NCI-H1436 (cell line): ENCODE measurements at places on chromosomes 6 and 20.

DNA sequence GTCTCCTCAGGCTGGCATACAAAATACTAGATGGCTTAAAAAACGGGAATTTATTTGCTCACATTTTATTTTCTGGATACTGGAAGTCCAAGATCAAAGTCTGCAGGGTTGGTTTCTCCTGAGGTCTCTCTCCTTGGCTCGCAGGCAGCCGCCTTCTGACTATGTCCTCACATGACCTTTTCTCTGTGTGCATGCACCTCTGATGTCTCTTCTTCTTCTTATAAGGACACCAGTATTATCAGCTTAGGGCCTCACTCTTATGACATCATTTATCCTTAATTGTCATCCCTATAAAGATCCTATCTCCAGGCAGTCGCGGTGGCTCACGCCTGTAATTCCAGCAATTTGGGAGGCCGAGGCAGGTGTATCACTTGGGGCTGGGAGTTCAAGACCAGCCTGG is 9.3 kb upstream of the TRIM27 start:
- DNase-seq = no peak

- DNase-seq = no peak
Measured at GRCh38 chr6:84272298-84272697, 44.9 kb upstream of the CEP162 start.

- peak; percentile 17 for DNase-seq
Measured at GRCh38 chr6:100479179-100480035, 14.7 kb upstream of the SIM1 start.

GRCh38 chr20:957544-957943 is 41.4 kb upstream of the ANGPT4 start:
- DNase-seq = no peak

- DNase-seq = no peak
Measured at GRCh38 chr6:43096451-43097097, 20.5 kb downstream of the PTK7 start.

DNA sequence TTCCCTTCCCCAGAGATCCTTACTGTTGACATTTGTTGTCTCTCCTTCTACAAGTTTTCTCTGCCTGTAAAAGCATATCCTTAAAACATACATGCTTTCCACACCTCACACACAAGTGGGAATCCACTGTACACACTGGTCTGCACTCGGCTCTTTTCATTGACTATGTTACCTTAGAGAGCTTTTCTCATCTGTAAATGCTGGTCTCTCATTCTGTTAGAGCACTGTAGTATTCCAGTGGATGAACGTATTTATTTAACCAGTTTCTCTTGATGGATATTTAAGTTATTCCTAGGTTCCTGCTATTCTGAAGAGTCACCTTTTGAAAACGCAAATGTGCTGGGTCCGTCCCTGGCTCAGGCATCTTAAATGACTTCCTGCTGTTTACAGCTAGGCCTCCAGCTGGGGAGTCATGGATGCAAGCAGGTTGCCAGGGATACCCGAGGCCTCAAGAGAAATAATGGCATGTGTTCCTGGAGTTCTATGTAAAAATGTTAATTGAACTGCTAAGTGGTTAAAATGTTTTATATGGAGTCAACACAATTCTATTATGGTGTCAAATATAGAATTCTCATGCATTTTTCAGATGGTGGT is 61.1 kb upstream of the TGM3 start:
- DNase-seq = no peak

DNA sequence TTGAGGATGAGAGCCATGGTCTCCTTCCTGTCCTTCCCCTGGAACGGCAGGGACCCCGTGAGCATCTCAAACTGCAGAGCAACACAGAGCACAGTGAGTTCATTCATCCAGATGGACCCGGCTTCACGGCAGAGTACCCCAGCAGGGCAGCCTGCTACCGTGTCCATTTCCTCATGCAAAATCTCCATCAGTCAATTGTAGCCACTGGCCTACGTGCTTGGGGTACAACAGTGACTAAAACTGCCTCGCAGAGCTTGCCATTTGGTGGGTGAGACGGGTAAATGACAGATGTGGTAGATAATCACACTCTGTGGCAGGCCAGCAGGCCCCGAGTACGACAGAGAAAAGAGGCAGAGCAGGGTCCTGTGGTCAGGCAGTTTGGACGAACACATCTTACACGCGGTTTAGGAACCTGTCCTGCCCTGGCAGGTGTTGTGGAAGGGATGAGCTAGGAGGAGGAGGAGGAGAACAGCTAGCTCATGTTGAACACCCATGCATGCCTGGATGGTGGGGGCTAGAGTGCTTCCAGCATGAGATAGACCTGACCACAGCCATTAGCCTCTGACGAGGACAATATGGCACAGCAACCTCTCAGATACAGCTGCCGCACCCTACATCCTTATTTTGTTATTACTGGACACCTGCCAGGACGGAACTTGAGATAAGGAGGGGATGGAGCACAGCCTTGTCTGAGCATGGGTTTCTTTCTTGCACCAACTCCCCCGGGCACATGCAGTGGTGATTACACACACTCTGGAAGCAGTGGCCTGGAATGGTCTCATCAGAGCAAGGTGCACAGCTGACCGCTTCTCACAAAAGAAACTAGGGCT is 95.6 kb downstream of the RAMACL start:
- peak; percentile 49 for DNase-seq

DNA sequence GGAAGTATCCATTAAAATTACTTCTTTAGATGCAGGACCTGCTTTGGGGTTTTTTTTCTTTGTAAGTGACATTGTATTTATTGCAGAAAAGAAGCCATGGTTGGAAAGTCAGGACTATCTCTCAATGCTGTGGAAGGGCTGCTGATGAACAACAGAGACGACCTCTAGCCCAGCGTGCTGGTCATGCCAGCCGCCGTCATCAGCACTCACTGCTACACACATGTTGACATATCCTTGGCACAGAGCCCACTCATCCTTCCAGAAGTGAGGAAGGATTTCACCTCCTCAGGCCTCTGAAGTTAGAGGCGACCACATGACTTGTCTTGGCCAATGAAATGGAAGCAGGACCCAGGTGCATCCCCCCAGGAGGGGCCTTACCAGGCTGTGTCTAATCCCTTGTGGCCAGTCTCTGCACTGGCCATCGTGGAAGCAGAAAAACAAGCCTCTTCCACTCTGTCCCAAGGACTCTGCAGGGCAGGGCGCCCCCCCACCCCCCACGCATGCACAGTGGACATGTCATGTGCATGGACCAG is 343.5 kb downstream of the TAF4 start:
- no peak for DNase-seq

DNA sequence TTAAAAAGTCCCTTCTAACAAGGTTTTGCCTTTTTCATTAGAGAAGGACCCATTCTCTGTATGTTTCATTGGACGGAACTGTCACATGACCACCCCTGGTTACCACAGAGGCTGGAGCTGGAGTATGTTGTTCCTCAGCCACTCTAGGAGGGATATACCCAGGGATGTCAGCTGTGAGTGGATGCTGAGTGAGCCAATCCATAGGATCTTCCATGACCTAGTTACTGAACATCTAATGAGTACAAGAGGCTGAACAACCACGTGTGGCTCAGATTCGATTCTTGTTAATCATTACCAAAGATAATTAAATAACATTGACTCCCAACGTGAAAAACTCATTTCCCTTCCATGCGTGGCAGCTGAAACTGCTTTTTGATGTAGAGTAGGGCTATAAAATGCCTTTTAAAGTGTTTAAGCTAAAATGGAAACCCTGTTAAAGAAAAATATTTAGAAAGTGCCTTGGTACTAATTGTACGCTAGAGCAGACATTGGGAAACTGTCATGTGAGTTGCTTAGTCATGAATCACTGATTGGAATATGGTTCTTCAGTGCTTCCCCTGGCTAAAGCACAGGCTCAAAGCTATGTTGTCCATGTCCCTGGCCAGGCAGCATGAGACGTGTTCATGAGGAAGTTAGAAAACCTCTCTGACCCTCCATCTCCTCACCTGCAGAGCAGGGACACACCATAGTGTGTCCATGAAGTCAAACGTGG is 256.1 kb downstream of the ZNF217 start:
- no peak for DNase-seq

DNA sequence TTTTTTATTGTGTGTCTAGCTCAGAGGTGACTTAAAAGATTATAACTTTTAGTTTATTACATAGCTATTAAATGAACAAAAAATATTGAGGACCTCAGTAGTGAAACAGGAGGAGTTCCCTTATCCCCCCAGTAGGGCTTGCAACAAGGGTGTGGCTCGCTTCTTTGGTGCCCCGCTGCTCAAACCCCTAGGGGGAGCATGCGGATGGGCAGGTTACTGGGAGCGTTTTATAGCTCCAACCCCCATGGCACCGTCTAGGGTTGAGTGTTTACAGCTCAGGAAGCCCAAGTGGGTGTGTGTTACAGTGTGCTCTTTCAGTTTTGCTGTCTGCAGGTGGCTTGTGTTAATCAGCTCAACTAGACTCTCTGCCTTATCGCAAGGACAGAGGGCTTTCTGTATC is 1513.7 kb downstream of the GRIK2 start:
- DNase-seq = no peak

DNA sequence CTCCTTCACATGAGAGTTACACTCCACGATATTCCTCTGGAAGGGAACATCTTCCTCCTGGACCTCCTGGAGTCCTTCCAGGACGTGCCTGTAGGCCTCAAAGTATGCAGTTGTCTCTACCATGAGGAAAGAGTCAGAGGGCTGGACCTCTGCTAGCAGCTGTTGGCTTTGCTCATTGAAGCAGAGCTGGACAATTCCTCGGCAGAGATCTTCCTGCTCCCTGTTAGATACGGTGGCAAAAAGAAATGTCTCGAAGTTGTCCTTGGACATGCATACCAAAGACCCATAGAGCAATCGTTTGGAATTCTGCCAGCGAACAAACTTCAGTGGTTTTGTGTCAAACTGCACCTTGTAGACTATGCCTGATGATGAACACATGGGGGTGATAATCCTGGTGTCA is 7.7 kb downstream of the ZNFX1 start:
- no peak for DNase-seq
